COLO829 (cell line): ENCODE measurements at places on chromosomes 7 and 10.

GRCh38 chr10:129531195-129531968, 64.3 kb downstream of the MGMT start:
- DNase-seq, result no peak

DNA sequence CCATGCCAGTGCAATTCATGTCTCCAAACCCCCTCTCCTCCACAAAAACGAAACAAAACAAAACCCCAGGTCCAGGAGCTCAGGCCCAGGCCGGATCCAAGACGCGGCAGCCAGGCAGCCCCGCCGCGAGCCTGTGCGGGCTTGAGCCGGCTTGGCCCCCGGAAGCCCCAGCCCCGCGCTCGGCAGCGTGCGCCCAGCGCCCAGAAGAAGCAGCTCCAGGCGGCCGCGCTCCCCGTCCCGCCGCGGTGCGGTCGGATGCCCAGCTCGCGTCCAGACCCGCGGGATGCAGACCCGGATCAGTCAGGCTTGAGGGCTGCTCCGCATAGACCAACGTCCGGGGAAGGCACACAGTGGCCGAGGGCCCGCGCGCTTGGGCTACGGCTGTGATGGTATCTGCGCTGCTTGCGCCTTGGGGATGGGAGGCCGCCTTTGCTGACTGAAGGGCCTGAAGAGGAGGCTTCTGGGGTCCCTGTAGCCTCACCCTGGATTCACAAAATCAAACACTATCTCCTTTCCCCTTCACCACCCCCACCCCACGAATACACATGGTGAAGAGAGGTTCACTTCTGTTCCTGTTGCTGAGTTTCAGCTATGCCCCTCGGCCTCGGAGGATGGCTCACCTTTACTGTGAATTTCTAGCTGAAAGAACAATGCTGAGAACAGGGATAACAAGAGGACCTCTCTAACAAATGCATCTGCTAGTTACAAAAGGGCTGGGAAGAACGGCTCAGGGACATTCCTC, 79.9 kb upstream of the EN2 start:
- DNase-seq, result no peak

DNA sequence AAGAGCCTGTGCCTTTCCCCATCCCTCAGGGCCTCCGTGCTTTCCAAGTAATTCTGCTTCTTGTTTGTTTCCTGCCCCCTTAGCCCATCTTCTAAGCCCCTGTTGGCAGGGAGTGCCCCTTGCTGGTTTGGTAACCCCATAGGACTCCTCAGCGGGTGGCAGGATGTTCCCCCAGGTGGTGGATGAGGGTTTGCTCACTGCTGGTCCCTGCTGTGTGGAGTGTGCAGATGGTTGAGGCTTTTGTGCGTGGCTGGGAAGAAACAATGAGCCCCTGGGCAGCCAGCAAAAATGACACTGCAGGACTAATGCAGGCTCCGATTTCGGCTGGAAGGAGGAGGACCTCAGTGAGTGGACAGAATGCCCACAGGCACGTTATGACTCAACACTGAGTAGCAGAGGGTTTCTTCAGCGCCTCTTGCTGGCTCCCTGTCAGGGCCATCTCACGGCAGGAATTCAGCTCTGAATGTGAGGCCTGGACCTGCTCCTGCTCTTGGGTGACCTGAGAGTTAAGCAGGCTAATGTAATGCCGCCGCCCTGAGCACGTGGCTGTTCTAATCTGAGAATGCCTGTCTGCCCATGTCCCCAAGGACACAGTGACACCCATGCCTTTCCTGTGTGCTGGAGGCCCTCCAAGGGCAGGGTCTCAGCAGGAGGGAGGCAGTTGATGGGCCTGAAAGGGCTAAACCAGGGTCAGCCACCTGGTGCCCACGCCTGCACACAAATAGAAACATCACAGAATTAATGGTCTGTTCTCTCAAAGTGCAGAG, 16.6 kb downstream of the BAG3 start:
- DNase-seq, result peak; percentile 85

DNA sequence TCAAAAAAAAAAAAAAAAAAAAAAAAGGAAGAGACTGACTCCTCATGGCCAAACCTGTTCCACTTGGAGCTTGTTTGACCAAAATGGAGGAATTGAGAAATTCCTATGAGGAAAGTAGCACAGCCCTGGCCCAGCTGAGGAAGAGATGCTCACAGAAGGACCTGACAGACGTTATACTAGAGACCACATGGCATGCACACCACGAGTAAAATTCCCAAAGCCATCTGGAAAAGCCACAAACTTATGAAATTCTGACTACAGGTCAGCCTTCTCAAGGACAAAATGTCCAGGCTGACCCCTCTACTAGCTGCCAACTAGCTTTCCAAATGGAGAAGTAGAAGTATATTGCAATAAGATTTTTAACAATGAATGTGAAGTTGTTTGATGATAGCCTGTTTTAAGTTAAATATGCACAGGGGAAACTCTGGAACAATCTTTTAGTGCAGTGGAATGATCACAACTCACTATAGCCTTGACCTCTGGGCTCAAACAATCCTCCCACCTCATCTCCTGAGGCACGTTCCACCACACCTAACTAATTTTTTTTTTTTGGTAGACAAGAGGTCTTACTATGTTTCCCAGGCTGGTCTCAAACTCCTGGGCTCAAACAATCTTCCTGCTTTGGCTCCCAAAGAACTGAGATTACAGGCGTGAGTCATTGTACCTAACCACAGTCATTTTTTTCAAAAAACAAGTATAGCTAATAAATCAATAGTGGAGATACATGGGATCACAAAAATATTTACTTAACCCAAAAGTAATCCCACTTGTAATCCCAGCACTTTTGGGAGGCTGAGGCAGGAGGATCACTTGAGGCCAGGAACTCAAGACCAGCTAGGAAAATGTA, 75.7 kb downstream of the AKR1D1 start:
- DNase-seq, result no peak

DNA sequence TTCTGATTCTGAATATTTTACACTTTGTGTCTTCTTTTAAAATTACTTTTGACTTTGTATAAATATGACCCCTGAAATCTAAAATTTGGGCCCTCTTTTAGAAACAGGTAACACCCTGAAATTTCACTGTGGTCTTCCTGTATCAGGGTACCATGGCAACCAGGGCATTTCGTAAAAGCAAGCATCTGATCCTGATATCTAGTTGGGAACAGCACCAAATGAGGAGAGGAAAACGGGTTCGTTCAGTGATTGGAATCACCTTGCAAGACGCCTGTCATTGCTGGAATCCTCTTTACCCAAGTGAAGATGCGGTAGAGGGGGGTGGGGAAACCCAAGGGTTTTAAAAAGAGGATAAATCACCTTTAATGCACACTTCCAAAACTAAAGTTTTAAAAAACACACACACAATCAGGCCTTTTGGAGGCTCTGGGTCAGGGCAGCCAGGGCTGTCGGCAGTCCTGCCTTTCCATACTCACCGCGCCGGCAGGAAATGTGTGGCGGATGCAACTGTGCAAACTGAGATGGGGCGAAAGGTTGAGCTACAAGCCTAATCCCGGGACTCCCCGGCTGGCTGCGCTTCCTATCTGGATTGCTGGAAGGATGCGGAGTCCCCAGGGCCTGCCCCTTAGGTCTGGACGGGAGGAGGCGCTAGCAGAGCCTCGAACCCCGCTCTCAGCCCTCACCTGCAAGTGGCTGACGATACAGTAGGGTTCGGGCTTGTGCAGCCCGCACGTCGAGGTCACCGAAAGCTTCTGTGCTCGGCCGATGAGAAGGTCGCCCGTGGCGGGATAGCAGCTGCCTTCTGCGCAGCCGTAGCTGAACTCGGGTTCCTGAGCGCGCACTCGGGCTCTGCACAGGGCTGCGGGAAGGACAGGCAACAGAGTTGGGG, 1.8 kb downstream of the LAMB1 start:
- DNase-seq, result no peak

DNA sequence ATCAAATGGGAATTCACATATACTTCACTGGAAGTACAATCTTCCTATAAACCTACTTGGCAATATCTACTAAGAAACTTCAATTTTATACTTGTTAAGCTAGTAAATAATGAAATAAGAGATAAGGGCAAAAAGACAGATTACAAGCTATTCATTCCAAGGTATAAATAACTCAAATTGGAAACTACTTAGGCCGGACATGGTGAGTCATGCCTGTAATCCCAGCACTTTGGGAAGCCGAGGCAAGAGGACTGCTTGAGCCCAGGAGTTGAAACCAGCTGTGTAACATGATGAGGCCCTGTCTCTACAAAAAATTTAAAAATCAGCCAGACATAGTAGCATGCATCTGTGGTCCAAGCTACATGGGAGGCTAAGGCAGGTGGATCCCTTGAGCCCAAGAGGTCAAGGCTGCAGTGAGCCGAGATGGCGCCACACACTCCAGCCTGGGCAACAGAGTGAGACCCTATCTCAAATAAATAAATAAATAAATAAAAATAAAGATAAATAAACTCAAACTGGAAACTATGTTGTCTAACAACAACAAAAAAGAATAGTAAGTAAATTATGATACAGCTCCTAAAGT, 37.6 kb downstream of the ARHGAP21 start:
- no peak for DNase-seq

DNA sequence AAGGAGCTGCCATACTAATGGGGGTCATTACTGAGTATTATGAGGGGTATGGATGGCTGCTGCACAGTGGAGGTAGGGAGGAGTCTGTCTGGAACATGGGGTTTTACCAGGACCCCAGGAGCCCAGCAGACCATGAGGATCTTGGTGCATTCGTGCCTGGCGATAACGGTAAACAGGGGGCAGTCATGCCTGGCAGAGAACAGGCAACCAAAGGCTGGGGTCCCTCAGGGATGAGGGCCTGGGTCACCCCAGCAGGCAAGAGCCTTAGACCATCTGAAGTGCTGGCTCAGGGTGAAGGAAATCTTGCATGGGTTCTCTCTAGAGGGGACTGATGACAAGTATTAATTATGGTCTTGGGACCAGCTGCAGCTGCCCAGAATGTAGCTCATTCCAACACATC, 46.1 kb downstream of the MYL10 start:
- DNase-seq, result no peak

GRCh38 chr7:53350241-53350640, 314.8 kb downstream of the POM121L12 start:
- no peak for DNase-seq

DNA sequence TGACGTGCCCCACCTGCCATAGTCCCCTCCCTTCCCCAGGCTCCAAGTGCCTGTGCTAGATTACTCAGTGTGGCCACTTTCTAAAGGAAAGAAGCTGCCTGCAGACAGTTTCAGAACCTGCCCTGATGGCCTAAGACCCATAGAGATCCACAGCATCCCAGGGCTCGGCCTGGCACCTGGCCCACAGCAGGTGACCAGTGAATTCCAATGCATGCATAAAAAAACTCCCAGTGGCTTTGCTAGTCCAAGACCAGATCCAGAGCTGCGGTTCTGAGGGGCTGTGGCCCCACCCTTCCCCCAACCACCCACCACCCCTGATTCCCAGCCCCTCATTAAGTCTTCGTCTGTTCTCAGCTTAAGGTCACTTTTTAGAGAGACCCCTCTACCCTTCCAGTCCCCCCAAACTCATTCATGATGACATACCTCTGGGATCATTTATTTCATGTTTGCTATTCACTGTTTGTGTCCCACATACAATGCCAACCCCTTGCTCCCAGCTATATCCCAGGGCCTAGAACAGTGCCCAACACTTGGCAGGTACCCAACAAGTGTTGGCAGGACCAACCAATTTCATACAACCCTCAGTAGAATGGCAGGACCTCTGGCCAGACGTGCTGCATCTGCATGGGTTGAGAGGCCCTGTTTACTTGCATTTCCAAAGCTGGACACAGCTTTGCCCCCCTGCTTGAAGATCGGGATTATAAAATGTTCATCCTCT, 118.1 kb downstream of the RGS10 start:
- DNase-seq, result no peak
